HAP-1 (cell line): ENCODE measurements at places on chromosomes 2 and 18.

DNA sequence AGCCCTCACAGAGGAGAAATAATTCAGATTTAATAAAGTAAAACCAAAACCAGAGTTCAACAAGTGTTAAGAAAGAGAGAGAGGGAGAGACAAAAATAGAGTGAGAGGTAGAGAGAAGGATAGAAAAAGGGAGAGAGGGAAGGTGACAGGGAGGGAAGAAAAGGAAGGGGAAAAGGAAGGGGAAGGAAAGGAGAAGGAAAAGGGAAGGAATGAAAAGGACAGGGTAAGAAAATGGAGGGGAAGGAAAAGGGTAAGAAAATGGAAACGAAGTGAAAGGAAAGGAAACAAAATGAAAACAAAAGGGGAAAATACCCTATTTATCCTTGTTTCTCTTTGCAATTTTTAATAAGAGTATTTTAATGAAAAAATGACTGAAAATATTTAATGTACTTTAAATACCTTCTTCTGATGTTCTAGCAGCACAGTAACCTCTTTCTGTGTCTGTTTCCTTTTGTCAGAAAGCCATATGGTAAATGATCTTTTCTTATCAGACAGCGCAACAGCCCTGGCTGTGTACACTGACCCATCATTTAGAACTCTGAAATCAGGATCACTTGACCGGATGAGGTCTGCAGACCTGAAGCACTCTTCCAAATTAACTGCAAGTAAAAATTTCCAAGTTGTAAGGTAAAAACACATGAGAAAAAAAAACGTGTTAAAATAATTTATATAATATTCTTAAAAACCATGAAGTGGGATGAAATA is 11.8 kb downstream of the DSC3 start:
- no peak for DNase-seq

DNA sequence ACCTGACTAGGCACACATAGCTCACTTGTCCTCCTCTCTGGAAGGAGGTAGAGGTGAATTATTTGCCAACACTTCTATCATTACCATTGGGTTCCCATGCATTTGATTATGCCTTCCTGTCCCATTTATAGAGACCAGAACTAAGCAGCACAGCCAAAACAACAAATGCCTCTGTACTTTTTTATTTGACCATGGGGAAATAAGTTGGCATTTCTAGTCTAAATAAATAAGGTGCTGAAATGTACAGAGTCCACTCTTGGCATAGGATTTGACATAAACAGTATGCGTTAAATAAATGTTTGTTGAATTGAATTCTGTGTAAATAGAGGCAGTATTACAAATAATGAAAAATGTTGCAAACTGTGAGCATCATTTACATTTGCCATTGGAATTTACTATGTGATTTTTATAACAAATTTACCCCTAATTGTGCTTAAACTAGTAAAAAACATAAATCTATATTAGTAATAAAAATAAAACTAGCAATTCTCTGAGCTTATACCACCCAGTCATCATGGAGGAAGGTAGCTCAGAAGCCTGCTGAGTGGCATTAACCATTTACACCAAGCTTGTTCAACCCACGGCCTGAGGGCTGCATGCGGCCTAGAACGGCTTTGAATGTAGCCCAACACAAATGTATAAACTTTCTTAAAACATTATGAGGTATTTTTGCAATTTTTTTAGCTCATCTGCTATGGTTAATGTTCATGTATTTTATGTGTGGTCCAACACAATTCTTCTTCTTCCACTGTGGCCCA is 367.8 kb downstream of the FIGN start:
- no peak for DNase-seq

- DNase-seq = no peak
These were observed 44.4 kb downstream of the ACVR1 start for GRCh38 chr2:157831573-157832315.

DNA sequence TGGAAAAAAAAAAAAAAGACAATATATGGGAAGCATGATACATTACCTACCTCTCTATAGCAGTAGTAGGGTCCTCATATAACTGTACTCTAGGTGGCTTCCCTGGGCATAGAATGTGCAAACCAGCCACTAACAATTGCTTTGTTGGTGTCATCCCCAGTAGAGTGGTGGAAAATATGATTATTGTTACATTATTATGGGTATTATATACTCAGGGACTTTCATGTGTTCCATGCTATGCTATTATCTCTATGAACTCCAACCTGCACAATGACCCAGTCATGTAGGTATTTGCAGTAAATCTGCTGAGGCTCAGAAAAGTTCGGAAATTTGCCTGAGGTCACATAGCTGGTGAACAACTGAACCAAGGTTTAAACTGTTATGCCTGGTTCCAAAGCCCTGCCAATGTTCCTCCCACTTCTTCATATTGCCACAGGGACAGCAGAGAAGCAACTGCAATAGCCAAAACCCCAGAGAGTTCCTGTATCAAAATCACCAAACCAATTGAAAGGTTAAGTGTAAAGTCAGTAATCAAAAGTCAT is 52.6 kb upstream of the MAP4K4 start:
- no peak for DNase-seq

DNA sequence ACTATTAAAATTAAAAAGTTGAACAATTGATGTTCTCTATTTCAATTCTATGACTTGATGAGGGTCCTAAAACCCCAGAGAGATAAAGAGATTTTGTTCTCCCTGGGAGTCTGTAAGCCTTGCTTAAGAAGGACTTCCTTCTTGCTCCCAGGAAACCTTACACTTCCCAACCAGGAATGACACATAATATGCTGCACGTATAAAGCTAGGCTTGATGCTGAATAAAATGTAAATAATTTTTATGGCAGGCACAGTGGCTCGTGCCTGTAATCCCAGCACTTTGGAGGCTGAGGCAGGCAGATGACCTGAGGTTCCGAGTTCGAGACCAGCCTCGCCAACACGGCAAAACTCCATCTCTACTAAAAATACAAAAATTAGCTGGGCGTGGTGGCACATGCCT is 27.8 kb downstream of the SPIRE1 start:
- DNase-seq = no peak

DNA sequence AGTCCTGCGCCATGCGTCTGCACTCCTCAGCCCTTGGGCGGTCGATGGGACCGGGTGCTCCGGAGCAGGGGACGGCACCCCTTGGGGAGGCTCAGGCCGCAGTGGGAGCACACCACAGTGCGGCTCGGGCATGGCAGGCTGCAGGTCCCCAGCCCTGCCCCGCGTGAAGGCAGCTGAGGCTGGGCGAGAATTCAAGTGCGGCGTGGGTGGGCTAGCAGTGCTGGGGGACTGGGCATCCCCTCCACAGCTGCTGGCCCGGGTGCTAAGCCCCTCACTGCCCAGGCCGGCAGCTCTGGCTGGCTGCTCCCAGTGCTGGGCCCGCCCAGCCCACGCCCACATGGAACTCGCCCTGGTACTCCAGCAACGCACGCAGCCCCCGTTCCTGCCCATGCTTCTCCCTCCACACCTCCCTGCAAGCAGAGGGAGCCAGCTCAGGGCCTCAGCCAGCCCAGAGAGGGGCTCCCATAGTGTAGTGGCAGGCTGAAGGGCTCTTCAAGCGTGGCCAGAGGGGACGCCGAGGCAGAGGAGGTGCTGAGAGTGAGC is 198.3 kb upstream of the CNTNAP5 start:
- no peak for DNase-seq

GRCh38 chr18:36756242-36756641 is 72.6 kb downstream of the TPGS2 start:
- DNase-seq = no peak

DNA sequence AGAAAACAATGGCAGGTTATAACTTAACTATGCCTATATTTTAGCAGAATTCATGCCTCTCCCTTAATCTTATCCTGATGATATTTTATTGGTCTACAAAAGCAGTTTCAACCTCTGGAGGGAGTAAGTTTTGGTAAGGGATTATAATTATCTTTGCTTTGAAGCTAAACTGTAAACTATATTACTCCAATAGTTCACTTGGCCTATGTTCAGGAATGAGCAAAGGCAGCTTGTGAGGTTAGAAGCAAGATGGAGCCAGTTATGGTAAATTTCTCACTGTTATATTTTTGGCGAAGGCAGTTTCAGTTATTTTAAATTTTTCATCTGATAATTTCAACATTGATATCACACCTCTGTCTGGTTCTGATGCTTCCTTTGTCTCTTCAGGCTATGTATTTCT is 192.5 kb upstream of the RGPD4 start:
- DNase-seq = no peak

- DNase-seq = peak; percentile 93
These were observed 700.0 kb upstream of the NXPH2 start for GRCh38 chr2:139480161-139480650.

DNA sequence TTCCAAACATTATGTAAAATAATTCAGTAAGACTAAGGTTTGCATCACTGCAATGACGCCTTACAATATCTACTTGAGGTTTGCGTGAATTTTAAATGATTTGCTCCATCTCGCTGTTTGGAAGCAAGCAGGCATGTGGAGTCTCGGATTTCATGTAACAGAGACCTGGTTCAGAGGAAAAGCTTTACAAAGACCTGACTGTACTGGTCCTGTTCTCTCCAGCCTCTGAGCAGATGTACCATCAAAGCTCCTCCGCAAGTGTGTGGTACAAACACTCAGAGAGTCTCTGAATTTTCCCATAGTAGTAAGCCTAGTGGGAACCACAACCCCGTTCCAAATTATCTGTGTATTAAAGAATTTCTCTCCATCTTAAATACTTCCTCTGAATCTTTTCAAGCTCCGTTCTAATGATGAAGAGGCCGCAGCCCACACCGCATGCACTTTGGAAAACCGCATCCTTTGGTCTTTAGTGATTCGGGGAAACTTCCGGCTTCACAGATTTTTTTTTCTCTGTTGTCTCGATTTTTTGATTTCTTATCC is 728.1 kb upstream of the SOX11 start:
- DNase-seq = no peak

DNA sequence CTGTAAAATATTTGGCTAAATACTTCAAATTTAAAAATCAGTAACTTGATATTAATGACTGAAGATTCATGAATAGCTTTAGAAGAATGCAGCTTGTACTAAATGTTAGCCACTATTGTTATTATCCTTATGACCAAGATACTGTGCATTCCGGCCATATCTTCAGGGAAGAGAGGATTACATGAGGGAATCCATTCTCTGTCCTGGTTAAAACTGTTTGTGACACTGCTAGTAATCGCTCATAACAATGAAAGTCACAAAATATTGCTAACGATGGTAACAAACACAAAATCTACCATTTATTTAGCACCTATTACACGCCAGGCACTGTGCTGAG is 217.7 kb downstream of the PRKCE start:
- no peak for DNase-seq

DNA sequence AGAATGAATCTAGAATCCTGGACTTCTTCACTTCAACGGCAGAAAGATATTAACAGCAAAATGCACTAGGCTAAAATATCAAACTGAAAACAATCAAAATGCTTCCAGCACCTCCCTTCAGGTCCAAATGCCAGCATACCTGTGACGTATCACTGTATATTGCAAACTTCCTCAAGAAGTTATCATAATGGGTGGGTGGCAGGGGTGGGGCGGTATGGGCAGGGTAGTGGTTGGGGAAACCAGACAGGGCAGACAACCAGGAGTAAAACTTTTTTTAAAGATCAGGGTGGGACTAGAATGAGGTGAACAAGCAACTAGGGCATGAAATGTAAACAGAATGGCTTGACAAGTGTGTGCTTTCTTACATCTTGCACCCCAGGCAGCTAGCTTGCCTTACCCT is 140.9 kb downstream of the SATB2 start:
- no peak for DNase-seq

- no peak for DNase-seq
These were observed 30.5 kb downstream of the GALNT14 start for GRCh38 chr2:31107591-31108300.

GRCh38 chr2:15665067-15665942 is 73.6 kb downstream of the DDX1 start:
- DNase-seq = no peak

- no peak for DNase-seq
These were observed 65.1 kb downstream of the MRPS9 start for GRCh38 chr2:105102963-105103421.

DNA sequence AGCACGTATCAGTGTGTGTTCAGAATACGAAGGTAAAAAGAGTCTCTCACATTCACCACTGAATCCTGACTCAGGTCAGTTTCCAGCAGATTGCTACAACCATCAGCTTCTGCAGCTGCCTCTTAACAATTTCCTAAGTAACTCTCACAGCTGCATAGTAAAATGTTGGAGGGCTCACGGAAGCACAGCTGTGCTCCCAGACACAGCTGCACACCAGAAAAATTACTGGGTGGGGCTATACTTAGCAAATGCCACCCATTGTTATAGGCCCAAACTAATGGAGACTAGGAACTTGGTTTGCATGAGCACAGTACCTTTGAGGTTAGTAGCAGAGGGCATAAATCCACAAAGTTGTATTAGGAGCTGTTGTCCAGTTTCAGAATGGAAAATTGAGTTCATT is 153.9 kb upstream of the ERBB4 start:
- no peak for DNase-seq

DNA sequence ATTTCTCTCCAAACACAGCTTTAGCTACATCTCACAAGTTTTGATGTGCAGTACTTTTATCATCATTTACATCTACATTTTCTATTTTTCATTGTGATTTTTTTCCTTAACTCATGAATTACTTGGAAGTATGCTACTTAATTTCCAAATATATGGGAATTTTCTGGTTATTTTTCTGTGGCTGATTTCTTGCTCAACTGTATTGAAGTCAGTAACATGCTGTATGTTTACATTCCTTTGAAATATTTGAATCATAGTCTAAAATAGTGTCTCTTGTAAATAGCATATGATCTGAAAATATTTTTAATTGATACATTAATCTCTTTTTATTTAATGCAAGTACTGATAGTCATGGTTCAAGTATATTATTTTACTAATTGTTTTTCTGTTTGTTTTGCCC is 26.0 kb upstream of the GALNT5 start:
- no peak for DNase-seq

GRCh38 chr2:66431846-66432587 is 2.9 kb upstream of the MEIS1 start:
- no peak for DNase-seq

- no peak for DNase-seq
These were observed 27.8 kb upstream of the REL start for GRCh38 chr2:60853531-60853930.

- DNase-seq = no peak
These were observed 36.5 kb downstream of the CFAP36 start for GRCh38 chr2:55555977-55556376.

GRCh38 chr18:39359636-39360035 is 1794.0 kb upstream of the CELF4 start:
- no peak for DNase-seq
